Stimulated activated CD8-positive, alpha-beta memory T cell treated with anti-CD3 and anti-CD28 coated beads, Interleukin-4, amount 100 ng/mL, for 24 hours (primary cell): ENCODE measurements at places on chromosomes 6 and 20.

DNA sequence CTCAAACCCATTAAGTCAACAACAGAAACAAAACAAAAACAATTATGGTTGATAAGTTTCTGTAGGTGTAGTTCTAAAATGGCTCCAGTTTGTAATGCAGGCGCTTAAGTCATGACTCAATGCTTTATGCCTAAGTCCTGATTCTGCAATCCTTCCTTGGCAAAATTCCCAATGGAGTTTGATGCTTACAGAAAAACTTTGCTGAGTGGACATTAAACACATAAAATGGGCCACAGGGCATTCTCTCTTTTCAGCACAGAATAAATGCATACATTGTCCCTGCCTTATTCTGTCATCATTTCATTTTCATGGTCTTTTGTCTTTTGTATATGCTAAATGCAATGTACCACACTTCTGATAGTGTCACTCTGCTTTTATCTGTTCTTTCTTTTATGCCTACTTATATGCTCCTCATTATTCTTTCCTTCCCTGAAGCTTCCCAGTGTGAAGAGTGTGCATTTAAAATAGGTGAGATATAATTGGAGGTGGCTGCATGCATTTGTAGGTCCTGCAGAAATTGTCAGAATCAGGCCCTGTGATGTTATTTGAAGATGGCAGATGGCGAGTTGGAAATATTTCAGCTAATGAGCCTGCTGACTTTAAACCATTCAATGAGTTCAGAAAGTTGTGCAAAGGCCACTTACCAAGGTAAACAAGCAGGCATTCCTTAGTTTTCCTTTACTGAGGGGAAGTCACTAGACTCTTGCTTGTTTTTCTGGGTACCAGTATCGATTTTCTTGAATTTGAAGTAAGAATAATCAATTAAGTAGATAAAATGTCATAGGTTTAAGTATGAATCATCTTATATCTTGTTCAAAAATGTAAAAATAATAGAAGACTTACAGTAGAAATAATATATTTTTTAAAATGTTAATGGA lies 313.1 kb downstream of the TRDN start:
- no peak for DNase-seq

DNA sequence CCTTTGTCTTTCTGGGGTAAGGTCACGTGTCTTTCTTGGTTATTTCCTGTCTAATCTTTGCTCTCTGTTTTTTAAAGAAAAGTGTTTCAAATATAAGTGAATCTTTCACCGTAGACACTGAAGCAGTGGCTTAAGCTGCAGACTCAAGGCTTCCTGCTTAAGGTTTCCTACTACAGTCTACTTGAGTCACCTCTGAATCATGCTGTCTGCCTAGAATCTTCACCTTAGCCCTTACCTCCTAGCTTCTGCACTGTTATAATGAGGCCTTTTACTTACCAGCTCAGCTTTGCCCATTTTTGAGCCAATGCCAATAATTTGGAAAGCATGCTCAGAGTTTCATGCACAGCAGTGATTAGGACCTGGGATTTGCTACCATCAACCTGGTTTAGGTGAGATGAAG lies 30.6 kb downstream of the ADGRF4 start:
- no peak for DNase-seq

- no peak for DNase-seq
Observed at GRCh38 chr6:39476151-39476550, 153.6 kb upstream of the KCNK16 start.

DNA sequence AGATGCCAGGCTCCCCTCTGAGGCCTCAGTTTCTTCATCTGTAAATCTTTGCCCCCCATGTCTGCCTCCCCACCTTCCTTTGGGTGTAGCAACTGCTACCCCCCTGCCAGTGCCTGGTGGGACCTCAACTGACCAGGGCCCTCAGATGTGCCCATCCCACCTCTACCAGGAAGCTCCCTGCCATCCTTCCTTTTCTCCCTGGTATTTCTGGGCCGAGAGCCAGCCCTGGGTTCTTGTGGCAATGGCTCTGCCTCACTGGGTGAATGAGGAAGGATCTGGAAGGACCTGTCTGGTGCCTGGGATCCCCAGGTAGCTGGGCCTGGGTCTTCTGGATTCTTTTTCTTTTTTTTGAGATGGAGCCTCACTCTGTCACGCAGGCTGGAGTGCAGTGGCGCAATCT lies 141.1 kb upstream of the RNF24 start:
- no peak for DNase-seq

GRCh38 chr6:2734488-2735166 lies 16.1 kb downstream of the MYLK4 start:
- no peak for DNase-seq

GRCh38 chr6:109316909-109317308 lies 65.4 kb downstream of the CD164 start:
- no peak for DNase-seq

GRCh38 chr6:22928775-22929174 lies 359.4 kb downstream of the HDGFL1 start:
- no peak for DNase-seq

- DNase-seq: no peak
Observed at GRCh38 chr6:145841668-145842067, 27.1 kb upstream of the FBXO30 start.

DNA sequence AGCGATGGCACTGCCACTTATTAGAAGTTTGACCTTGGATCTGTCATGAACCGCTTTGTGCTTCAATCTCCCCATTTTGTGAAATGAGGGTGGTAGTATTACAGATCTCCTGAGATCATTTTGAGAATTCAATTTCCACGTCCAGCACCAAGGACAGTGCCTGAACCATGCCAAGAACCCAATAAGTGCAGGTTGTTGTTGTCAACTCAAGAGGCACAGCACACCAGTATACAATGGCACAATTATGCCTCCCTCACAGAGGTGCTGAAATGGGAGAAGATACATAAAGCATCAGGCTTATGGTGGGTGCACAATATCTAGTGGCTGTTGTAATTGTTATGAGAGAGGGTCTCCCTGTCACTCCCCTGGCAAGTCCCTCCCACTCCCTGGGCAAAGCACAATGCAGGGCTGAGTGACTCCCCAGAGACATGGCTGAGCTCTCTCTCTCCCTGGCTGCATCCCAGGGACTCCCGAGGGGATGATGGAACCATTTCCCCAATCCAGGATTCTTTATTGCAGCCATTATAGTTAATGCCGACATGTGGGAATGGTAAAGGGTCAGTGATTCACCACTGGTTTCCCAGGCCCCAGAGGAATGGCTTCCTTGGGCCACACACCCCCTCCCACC lies 78.7 kb downstream of the CDH22 start:
- DNase-seq: no peak

GRCh38 chr6:155561257-155561965 lies 105.8 kb upstream of the NOX3 start:
- DNase-seq: no peak

GRCh38 chr6:163409712-163410111 lies 4.8 kb upstream of the QKI start:
- no peak for DNase-seq

DNA sequence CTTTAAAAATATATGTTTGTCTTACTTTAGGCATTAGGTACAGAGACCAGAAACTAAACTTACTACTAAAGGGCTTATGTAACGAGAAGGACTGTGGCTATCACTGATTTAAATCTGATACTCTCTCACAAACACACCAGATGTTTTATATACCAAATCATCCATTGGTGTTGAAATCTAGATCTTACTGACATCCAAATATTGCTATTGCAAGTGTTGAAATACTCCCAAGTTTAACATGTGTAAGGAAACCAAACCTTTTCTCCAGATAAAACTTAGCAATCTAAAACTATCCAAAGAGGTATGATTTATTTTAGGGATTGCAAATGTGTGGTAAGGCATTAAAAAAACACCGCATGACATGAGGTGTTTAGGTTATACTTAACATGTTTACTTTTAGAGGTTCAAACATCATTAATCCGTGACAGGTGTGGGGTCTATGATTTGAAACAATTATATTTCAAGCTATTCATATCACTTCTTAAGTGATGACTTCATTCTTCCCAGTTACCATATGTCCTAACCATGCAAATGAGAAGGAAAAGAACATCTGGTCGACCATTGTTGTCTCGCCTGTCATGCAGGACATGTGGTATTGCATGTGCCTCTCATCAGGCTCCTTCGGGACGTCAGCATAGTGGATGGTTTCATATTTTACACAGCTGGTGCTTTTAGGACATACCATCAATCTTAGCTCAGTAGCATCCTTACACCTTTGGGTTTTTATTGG lies 168.3 kb upstream of the SPACA1 start:
- no peak for DNase-seq

GRCh38 chr20:17570347-17571152 lies 675 bp downstream of the DSTN start:
- DNase-seq: no peak

- DNase-seq: no peak
Observed at GRCh38 chr6:40352006-40352405, 235.2 kb downstream of the LRFN2 start.

DNA sequence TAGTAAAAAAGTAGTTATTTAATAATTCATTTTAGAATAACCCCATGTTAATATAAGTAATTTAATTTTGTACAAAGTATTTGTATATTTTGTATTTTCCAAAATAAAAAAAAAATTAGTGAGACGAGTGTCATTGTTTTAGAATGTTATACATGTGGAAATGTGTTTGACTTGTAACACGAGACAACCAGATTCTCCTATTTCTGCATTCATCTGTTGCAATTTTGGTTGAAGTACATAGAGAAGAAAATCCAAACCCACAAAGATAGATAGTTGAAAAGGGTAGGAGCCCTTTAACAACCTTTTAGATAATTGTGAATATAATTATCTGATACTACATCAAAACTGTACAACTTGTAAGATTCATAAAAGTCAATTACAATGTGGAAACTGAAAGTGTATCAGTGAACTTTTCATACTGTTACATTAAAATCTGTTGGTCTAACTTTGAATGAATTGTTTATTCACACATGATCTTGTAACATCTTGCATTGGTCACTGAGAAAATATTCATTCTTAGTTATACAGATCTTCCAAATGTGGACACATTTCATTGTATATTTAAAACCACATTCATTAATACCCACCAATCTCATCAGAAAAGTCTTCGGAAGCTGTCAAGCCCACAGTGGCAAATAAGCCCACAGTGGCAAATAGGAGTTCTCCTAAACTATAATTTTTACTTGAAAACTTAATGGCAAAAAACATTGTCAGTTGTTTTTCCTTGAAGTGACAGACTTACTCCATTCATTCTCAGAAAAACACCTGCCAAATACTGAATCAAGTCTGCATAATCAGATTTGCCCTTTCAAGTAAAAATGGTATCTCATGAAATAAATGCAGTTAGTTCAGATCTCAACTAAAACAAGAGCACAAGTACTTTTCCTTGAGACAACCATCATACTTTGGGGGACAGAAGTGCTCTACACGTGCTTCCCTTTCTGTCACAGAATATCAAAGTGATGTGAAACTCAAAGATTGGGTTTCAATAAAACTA lies 52.8 kb downstream of the FKBP5 start:
- DNase-seq: no peak

DNA sequence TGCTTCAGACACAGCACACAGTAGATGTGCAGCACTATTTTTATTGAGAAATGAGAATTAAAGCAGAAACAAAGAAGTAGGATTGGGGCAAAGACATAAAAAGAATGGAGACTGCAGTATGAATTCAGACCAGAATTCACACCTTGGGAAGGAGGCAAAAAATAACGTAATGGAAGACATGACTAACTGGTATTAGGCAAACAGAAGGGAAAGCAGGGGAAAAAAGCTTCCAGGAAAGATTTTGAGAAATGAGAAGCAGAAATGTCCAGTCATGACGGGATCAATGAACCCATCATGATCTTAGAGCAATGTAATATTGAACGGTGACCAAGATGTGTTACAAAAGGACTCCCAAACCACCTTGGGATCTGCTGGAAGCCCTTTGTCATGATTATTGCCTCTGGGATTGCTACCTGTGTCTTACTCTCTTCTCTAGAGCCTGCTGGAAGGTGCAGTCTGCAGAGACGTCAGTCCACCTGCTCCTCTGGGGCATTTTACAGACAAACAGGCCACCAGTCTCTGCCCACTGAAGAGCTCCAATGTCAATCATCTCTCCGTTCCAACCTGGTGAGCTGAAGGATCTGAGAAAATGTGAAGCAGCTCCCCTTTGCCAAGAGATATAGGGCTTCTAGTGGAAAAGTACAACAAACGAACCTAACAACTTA lies 8.7 kb downstream of the NUDT3 start:
- no peak for DNase-seq

DNA sequence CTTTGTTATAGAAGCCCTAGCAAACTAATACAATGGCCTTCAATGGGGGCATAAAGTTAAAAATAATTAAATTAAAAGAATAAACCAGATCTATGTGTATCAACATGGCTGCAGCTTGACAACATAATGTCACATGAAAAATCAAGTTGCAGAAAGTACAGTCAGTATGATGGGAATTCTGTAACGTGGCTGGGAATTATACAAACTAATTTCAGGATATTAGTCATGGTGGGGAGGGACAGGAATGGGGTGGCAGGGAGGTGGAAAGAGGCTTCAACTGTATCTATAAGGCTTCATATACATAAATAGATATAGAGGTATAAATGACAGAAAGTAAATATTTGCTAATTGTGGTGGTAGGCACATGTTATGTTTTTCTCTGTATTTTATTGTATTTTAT lies 107.1 kb downstream of the UNC5CL start:
- DNase-seq: no peak

DNA sequence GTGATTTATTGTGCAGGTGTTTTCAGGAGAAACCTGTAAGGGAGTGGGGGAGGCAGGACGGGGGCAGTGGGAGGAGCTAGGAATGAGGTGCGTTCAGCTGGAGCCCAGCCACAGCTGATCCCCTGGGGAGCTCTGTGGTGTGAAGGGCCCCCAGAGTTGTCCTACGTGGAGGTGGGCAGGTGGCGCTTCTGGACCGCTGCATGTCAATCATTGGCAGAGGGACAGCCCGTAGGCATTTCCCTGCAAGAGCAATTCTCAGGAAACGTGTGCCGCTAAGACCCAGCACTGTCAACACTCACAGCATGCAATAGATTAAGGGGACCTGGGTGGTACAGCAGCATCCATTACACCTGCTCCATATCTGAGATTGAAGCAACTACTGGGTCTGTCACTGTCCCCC lies 88.0 kb downstream of the PRND start:
- no peak for DNase-seq

- DNase-seq: no peak
Observed at GRCh38 chr6:71139249-71139648, 149.4 kb upstream of the OGFRL1 start.

DNA sequence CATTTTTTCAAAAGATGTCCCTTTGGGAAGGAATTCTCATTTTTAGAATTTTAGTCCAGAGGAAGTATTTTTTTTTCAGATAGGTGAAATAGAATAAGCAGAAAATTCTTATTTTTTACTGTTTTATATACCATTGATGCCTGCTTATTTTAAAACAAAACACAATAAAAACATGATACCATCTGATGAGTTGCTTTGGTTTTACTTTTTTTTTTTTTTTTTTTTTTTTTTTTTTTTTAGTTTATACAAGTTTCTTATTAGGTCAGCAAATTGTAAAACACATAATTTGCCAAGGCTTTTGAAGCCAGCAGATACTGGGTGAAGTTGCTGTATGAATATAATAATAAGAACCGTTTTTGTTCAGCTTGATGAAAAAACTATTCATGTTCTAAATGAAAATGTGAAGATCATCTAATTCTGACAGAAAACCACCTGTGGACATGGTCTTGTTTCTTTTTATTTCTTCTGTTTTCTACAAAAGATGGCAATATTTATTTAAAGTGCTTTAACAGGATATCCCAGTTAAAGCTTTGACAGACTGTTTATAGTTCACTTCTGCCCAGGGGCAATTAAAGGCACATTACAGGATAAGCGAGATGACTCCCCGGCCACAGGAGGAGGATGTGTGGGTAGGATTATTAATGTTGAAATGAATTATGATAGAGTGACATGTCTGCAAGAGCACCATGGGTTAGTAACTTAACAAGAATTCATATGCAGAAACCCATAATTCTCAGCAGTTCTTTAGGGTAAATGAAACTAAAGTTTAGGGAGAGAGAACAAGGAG lies 31.1 kb downstream of the MYB start:
- DNase-seq: no peak
